ENCODE measurements at places on chromosomes 6 and 20.

- DNase-seq: no peak
Observed at GRCh38 chr6:55017555-55018300, 156.6 kb upstream of the HCRTR2 start.

DNA sequence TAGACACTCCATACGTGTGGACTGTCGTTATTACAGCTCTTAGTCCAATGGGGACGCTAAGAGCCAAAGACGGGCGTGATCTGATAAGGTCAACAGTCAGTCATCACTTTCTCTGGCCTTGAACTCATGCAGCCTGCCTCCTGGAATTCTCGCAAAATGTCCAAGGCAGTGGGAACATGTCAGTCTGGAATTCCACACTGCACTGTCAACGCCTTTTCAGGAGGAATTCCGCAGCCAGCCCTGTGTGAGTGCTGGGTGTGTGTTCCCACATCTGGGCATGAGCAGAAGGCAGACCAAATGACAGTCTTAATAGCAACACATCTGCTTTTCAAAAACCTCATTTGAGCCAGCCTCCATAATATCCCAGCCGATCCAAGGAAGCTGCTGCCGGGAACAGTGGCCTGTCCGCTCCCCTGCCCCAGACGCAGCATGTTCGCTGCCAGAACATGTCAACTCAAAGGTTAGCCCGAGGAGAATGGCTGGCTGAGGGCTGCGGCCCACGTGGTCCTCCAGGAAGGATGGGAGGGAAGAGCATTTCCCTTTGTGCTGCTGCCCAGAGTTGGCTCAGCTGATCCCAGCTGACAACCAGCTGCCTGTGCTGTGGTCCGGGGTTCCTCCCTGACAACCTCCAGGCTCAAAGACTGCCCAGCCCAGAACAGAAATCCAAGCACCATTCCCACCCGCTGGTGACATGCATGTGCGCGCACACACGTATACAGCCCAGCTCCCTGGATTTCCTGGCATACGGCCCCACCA, 103.1 kb downstream of the SULF2 start:
- DNase-seq: no peak

DNA sequence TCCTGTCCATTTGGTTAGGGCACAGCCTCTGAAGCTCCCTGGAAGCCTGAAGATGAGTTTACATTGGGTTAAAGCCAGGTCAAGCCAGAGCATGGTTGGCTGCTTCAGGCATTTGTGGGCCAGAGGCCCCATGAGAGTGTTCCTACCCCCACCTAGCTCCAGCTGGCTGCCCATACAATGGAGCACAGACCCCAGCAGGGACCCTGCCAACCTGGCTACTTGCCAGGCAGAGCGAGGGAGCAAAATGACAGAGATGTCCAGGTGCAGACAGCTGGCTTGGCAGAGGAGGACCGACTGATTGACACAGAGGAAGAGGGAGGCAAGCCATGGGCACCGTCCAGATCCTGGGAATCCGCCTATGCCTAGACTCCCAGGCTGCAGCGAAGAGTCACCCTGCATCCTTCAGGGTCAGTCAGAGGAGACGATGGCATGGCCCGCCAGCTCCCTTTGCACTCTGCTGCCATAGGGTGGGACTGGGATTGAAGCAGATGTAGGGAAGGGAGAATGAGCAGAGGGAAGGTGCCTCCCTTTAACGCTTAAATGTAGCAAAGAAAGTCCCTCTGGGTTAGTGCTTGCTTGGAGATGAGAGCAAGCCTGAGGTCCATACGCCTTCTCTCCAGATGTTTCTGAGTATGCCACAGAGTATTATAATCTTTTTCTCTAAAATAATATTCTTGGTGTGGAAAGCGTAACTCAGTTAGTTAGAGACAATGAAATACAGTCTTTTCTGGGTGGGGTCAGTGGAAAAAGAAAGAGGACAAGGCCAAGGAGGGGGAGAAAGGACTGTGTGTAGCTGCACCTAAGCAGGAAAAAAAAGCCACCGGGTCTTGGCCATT, 77.6 kb upstream of the FYN start:
- DNase-seq: no peak

GRCh38 chr6:146871611-146872425, 273.0 kb downstream of the ADGB start:
- no peak for DNase-seq

- no peak for DNase-seq
Observed at GRCh38 chr20:21534453-21534852, 20.6 kb upstream of the NKX2-2 start.

DNA sequence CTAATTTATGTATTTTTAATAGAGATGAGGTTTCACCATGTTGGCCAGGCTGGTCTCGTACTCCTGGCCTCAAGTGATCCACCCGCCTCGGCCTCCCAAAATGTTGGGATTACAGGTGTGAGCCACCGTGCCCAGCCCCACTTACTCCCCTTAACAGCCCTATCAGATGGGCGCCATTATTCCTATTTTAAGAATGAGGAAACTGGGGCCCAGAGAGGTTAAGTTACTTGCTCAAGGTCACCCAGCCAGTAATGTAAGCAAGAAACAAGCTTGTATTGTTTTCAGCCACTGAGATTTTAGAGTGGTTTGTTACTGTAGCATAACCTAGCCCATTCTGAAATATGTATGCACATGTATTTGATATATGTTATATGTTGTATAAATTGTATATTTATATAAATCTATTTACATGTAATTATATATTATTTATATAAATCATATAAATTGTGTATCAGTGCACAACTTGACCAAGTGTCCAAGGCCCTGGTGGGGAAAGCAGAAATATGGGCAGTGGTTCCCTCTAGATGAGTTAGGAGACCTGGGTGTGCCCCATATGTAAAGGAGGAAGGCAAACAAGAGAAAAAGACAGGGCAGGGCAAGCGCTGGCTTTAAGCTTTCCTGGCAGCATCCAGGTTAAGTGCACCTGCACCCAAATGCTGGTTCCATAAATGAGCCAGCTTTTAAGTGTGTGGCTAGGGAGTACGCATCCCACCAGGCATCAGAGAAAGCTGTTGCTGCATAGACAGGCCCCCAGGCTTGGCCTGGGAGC, 1.2 kb upstream of the GUCA1A start:
- no peak for DNase-seq

GRCh38 chr6:13147376-13147775, 181.0 kb downstream of the TBC1D7 start:
- DNase-seq: no peak

DNA sequence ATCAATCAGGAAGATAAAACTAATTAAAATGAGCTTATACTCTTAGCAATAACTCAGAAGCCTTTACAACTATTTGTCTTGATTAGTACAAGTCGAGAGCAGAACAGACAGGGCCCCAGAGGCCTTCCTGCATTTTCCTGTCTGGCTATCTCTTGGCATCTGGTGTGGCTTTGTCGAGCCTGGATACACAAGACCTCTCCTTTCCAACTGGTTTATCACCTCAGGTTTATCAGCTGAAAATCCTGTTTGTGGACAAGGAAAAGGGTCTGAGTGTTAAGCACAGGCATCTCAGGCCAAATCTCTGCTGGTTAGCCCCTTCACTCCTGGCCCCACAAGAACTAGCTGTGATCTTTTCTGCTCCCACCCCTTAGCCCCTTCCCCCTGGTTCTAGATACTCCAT, 32.6 kb downstream of the BAK1 start:
- no peak for DNase-seq

GRCh38 chr6:8157839-8158238, 55.5 kb upstream of the EEF1E1 start:
- DNase-seq: no peak

- DNase-seq: no peak
Observed at GRCh38 chr6:144006736-144007477, 1.2 kb downstream of the PLAGL1 start.

DNA sequence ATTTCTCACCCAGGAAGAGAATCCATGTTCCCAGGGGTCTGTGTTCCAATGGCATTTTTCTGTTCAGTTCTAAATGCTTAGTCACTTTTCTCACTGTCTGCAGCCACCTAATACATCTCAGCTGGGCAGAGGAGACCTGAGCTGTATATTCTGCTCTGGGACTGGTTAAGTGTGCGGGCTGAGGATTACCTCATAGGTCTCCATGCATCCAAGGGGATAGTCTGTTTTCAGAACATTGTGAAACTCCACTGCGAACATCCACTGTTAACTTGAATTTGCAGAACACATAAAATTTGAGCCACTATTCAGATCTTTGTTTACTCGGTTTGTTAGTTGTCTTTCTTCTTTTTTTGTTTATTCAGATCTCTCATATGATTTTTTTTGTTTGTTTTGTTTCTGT, 947.1 kb downstream of the TFAP2A start:
- DNase-seq: no peak

GRCh38 chr6:79469376-79470246, 67.6 kb downstream of the LCA5 start:
- no peak for DNase-seq

GRCh38 chr20:50270569-50270968, 79.9 kb downstream of the CEBPB start:
- DNase-seq: no peak

DNA sequence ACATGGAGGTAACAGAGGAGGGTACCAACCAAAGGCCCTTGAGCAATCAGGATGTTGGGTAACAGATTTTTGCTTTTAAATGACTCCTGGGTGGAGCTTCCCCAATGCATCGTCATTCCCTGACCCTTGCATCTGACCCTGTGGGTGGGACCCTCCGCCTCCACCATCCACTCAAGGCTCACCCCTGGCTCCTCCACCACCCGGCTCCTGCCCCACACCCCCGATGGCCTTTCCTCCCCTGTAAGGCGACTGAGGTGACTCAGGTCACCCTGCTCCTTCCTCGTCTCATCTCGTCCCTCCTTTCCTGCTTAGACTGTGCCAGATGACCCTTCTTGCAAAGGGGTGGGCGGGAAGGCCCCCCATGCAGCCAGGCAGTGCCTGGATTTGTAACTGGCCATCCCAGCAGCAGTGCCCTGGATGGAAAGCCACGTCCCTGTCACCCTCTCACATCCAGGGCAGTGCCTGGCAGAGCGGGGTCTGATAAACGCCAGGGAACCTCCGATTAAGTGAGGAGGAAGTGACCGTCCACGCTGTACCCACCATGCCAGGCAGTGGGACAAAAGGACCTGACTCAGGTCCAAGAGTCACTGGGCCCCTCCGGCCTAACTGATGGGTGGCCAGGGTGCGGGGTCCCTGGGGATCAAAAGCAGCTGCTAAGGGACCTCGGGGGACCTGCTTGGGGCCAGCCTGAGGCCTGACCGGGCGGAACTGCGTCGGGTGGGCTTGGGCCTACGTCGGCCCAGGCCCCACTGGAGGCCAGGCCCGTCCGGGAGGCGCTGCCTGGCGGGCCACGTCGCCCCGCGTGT, 624 bp upstream of the NPEPL1 start:
- DNase-seq: no peak

GRCh38 chr6:18219591-18219990, 44.7 kb downstream of the DEK start:
- DNase-seq: no peak

DNA sequence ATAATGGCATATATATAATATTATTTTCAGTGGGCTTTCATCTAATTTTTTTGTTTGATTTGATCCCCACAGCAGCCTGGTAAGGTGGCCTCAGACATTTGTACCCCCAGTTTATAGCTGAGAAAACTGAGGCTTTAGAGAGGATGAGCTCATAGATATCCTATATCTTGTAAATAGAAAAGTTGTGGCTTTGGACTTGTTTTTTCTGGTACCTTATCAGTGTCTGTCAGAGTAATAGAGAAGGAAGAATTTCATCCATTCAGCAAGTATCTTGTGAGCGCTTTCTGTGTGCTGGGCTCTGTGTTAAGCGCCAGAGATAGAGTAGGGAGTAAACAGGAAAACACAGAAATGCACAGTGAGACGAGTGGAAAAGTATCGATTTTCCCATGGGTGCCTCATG, 27.9 kb downstream of the TAF11 start:
- DNase-seq: no peak

DNA sequence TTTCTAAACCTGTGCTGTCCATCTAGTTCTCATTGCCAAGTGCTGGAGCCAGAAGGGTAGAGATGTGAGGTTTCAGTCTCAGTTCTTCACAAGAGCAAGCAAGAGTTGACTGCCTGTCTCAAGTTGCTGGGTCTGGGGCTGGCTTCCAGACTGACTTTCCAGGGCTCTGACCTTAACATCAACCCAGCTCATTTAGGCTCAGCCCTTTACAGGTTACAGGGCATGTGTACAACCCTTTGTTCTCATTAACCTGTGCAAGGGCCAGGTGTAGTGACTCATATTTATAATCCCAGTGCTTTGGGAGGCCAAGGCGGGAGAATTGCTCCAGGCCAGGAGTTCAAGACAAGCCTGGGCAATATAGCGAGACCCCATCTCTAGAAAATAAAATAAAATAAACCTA, 30.6 kb downstream of the FITM2 start:
- no peak for DNase-seq

DNA sequence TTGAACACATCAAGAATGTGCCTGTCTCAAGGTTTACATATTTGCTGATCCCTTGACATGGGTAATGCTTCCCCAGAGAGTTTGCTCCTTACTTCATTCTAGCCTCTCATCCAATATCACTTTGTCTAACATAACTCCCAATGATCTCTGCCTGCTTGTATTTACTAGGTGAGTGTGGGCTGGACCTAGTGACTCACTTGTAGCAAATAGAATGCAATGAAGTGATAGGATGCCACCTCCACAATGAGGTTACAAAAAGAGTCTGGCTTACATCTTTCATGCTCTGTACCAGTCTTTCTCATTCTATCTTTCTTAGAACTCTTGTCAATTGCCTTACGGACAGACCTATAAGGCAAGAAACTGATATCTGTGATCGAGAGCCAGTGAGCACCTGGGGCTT, 44.9 kb upstream of the TMEM200A start:
- DNase-seq: no peak

DNA sequence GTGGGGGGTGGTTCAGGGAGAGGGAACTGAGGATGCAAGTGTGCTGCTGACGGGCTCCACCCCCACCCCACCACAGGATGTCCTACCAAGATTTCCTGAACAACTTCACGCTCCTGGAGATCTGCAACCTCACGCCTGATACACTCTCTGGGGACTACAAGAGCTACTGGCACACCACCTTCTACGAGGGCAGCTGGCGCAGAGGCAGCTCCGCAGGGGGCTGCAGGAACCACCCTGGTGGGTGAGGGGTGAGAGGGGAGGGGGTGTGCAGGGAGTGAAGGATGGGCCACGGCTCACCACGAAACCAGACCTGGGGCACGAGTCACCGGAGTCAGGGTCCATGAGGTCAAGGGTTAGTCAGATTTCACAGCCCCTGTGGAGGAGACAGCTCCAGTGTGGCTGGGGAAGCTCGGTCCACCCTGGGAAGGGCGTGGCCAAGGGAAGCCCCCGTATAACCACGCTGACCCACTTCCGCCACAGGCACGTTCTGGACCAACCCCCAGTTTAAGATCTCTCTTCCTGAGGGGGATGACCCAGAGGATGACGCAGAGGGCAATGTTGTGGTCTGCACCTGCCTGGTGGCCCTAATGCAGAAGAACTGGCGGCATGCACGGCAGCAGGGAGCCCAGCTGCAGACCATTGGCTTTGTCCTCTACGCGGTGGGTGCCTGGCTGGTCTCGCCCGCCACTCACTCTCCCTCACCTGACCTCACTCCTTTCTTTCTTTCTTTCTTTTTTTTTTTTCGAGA, 18.3 kb downstream of the CAPN11 start:
- DNase-seq: no peak

GRCh38 chr20:21936720-21937380, 231.4 kb downstream of the PAX1 start:
- DNase-seq: no peak

- no peak for DNase-seq
Observed at GRCh38 chr20:21725892-21726291, 20.4 kb downstream of the PAX1 start.

GRCh38 chr6:148657048-148657447, 89.8 kb upstream of the UST start:
- no peak for DNase-seq

- no peak for DNase-seq
Observed at GRCh38 chr6:6317825-6318733, 2.4 kb downstream of the F13A1 start.

GRCh38 chr20:34713194-34713943, 9.2 kb downstream of the TP53INP2 start:
- no peak for DNase-seq
